ENCODE measurements at places on chromosomes 1 and 21. TPM values are rescaled to one million over a fixed set of nuclear protein-coding genes. Genes with fewer than 3 reads are reported as not detected.
A peak's percentile ranks its signal among the peaks of the same experiment; 100 is the strongest.

The SH2D1B gene
- not detected for total RNA-seq

The PLEKHA6 gene
- 72.7 TPM for total RNA-seq

The BRINP3 gene
- total RNA-seq = not detected

GRCh38 chr21:42245331-42246193, 26.6 kb downstream of the ABCG1 start:
- H3K36me3 ChIP-seq = no peaks in the 10 kb centered on the region
- H3K27ac ChIP-seq = peak overlapping the region; percentile 84
- H3K4me3 ChIP-seq = peak overlapping the region; percentile 74
- H3K4me1 ChIP-seq = peaks cover 29% of the 10 kb centered on the region

DNA sequence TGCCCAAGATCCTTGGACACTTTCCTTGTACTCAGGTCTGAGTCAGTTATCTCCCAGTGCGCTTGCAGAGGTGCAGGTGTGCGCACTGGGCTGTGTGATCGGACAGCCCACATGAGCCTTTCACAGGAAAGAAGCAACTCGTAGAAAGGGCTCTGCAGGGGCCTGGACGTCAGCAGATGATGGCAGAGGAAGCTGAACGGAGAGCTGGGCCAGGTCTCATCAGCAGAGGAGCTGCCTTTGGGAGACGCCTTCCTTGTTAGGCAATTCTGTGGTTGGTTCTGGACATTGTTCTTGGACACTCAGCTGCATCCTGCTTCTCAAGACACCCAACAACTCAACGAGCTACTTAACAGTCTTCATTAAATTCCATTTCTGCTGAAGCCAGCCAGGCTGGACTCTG, 7.5 kb upstream of the PROK1 start:
- no peak overlapping the region for H3K27ac ChIP-seq
- no peaks in the 10 kb centered on the region for H3K4me1 ChIP-seq
- no peak for DNase-seq
- H3K27me3 ChIP-seq = peaks cover 2% of the 10 kb centered on the region
- no peaks in the 10 kb centered on the region for H3K36me3 ChIP-seq

Measured in glutamatergic neuron (in vitro differentiated cells).